ENCODE measurements at places on chromosomes 11 and 22. TPM values are rescaled to one million over a fixed set of nuclear protein-coding genes. Genes with fewer than 3 reads are reported as not detected.

The MN1 gene
- 0.47 TPM for total RNA-seq

The TTC17 gene
- 40.9 TPM for total RNA-seq

The RANBP1 gene
- 318 TPM for total RNA-seq

The ISX gene
- total RNA-seq, result not detected

The PRMT3 gene
- total RNA-seq, result 18.5 TPM

The PRR5 gene
- 5.9 TPM for total RNA-seq

The GPHA2 gene
- 0.47 TPM for total RNA-seq

The WNT11 gene
- 1.5 TPM for total RNA-seq

The INSC gene
- total RNA-seq, result 0.19 TPM

The SERHL2 gene
- 2.4 TPM for total RNA-seq

The ESAM gene
- total RNA-seq, result 3.6 TPM

The CHST1 gene
- total RNA-seq, result 0.80 TPM

The SLC22A9 gene
- total RNA-seq, result not detected

The PANX3 gene
- total RNA-seq, result not detected

The OOSP4A gene
- not detected for total RNA-seq

The NXPE2 gene
- total RNA-seq, result 0.05 TPM

The WT1 gene
- total RNA-seq, result 0.94 TPM

The SGSM1 gene
- 0.38 TPM for total RNA-seq
